ENCODE measurements at places on chromosomes 1 and 21.

DNA sequence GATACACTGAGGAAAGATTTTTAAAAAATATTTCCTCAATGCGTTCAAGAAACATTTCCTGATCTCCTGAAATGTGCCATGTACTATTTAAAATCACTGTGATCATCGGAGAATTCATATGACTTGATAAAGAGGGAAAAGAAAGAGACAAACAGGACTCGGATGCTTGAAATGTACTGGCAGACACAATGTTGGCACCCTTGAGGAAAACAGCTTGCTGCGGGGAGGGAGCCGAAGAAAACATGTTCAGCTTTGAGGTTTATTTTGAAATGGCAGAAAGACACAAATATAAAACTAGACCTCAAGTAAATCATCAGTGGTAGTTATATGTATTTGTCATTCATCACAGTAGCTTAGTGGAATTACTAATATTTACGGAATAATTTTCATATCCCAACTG is 100.9 kb upstream of the BRINP3 start:
- no peak for DNase-seq

DNA sequence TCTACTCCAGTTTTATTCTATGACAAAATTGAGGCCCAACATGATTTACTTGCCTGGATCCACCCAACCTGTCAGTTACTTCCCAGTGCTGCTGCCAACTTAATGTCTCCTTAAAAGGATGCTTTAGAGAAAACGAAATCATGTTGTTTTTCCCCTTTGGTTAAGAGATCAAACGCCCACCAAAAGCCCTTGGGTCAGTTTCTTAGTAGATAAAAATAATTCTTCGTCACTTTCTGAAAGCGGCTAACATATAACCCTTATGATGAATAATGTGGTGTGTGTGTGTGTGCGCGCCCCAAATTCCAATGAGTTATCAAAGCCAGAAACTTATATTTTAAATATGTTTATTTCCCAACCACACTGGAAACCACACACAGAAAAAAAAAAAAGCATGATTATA is 52.7 kb upstream of the LGALS8 start:
- DNase-seq: no peak

DNA sequence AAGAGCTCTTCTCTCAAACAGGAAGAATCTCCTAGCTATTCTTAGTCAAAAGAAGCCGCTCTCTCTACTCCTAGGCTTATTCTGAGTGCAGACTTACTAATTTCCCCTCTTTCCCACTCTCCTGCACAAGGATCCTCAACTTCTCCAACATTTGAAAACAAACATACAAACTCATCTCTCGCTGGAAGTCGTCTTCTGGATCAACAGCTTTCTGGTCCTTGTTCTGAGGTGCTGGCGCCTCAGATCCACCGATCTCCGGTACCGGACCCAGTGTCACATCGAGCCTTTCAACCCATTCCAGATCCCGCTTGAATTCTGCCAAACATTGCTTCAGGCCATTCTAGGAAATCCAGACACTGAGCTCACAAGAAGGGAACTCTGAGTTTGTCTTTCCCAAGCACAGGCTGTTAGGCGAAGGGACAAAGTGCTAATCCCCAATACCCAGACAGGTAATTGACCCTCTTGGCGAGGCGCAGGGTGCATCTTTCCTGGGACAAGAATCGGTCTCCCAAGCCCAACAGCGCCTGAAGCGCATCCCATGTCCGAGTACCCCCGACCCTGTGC is 696 bp downstream of the EBNA1BP2 start:
- DNase-seq: peak; percentile 17

DNA sequence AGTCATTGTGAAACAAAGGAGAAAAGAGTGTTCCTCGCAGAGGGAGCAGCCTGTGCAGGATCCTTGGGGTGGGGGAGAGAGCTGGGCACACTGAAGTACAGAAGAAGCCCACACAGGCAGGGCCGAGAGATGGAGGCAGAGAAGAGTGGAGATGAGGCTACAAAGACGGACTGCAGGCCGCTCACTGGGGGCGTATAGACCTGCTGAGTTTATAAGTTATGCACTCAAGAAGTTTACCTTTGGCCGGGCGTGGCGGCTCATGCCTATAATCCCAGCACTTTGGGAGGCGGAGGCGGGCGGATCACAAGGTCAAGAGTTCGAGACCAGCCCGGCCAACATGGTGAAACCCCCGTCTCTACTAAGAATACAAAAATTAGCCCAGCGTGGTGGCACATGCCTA is 7.6 kb upstream of the SLAMF9 start:
- no peak for DNase-seq

- no peak for DNase-seq
Measured at GRCh38 chr1:180842052-180842451, 70.6 kb upstream of the KIAA1614 start.

- DNase-seq: no peak
Measured at GRCh38 chr1:68232289-68233148, at the start of gene WLS. TSS of gene WLS (minus strand) at chr1:68232523. CDS start at chr1:68232299, 224 bp downstream.
